ENCODE measurements at places on chromosomes 5 and 9.

GRCh38 chr5:1054018-1054798, 45.6 kb downstream of the NKD2 start:
- DNase-seq, result no peak

- no peak for DNase-seq
Observed at GRCh38 chr9:87337335-87338087, 160.2 kb upstream of the DAPK1 start.

DNA sequence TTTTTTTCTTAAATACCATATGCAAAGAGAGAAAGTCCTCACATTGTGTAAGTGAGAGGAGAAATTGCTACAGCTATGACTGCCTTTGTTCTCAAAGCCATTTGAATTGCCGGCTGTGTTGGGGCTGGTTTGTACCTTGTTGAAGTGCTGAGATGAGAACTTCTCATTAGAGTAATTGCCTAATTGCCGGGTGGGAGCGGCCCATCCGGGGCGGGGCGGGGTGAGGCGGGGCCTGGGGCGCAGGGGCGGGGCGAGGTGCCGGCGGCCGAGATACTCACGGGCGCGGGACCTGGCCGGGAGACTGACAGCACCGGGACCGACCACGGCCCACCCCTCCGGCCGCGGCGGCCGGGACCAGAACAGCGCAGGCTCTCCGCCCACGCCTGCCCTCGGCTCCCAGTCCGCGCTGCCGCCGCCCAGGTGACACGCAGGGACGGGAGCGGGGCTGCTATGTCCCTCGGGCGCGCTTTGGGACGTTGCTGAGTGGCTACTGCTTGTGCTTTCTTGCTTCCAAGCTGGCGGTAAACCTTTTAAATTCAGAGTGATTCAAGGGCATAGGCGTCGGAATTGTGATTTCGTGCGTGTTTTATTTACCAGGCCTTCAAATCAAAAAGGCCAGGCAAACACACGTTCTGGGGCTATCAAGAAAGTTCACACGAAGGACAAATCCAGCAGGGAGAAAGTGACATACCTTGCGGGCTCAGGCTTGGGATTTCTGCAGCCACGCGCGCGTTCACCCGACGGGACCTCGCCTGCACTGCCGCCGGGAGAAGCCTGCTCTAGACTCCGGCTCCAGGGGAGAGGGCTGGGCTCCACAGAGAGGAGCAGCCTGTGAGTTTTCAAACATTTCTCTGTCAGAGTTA, 269.1 kb downstream of the FANCC start:
- DNase-seq, result no peak

DNA sequence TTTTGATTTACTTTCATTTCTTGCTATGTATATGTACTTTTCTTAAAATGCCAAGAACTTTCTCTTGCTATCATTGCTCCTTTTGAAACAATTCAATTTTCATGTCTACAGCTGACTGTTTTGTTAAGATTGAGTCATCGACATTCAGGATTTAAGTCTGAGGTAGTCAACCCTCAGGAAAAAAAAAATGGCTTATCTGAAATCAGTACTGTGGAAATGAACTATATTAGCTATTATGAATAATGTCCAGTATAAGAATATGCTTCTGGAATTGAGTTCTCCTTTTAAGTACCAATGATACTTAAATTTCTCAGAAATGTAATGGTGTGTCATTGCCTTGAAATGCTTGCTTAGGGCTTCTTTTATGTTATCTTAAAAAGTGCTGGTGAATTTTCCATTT, 37.9 kb downstream of the TNFAIP8 start:
- DNase-seq, result no peak
